ENCODE measurements at places on chromosomes 5 and 9.
A peak's percentile ranks its signal among the peaks of the same experiment; 100 is the strongest.

DNA sequence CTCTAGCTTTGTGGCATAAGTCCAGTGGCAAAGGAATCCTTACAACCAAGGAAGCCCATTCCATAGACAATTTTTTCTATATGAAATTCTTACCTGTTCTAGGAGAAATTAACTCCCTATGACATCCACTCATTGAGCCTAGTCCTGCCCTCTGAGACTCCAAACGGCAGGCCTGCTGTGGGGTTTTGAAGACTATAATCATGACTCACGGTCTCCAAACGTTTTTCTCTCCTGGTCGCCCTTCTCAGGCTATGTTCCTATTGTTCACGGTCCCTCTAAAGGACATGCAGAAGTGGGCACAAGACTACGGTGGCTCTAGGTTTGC is 611 bp downstream of the EXOSC3 start:
- no peak for DNase-seq

GRCh38 chr5:113760486-113760885 is 247.0 kb downstream of the YTHDC2 start:
- DNase-seq, result no peak

DNA sequence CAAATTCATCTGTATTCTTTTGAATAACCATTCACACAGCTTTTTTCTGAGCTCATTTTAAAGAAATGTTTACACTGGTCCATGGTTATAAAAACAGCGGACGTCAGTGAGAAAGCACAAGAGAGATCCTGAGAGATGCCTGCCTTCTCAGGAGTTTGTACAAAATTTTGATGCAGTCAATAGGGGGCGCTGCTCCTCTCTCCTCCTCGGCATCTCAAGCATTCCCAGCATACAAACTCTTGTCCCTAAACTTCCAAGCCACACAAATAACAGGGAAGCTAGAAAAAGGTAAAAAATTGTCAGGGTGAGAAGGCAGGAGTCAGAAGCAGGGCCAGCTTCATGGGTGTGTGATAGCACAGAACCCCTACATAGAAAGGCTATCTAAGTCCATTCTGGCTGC is 11.2 kb upstream of the CCDC152 start:
- peak; percentile 21 for DNase-seq

DNA sequence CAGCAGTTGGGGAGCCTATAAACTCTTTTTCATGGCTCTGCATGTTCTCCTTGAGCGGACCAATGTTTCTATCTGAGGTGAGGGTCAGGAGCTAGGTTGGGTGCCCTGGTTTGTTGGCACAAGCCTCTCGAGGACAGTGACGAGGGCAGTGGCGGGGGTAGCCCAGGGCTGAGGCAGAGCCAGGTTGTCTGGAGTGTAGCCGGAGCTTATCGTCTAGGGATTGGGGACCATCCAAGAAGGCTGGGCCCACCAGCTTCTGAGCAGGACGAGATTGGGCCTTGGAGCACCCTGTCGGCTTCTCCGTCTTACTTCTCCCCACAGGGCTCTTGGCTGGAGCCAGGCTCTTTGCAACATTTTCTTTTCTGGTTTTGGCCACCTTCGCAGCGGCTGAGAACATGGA is 13.2 kb upstream of the CCL21 start:
- DNase-seq, result no peak

DNA sequence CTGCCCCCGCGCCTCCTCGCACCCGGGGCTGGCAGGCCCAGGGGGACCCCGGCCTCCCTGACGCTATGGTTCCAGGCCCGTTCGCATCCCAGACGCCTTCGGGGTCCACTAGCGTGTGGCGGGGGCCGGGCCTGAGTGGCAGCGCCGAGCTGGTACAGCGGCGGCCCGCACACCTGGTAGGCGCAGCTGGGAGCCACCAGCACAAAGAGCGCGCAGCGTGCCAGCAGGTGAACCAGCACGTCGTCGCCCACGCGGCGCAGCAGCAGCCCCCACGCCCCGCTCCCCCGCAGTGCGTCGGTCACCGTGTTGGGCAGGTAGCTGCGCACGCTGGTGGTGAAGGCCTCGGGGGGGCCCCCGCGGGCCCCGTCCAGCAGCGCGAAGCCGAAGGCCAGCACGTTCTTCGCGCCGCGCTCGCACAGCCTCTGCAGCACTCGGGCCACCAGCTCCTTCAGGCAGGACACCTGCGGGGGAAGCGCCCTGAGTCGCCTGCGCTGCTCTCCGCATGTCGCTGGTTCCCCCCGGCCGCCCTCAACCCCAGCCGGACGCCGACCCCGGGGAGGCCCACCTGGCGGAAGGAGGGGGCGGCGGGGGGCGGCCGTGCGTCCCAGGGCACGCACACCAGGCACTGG is 548 bp downstream of the TERT start:
- DNase-seq, result no peak

DNA sequence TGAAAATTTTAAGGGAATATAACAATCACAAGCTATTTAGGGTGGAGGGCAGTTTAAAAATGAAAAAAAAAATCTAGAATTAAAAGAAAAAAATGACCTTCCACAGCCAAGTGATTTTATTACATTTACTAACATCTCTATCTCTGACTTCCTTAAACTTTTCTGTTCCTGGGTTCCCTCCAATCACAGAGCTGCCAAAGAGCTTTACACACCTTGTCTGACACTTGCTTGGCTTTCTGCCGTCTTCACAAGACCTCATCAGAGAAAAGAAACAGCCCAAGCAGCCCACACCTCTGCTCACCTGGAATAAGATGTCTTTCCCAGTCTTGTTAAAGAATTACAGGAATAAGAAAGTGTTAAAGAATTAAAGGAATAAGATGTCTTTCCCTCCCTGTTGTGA is 38.9 kb downstream of the PSMB7 start:
- DNase-seq, result no peak

DNA sequence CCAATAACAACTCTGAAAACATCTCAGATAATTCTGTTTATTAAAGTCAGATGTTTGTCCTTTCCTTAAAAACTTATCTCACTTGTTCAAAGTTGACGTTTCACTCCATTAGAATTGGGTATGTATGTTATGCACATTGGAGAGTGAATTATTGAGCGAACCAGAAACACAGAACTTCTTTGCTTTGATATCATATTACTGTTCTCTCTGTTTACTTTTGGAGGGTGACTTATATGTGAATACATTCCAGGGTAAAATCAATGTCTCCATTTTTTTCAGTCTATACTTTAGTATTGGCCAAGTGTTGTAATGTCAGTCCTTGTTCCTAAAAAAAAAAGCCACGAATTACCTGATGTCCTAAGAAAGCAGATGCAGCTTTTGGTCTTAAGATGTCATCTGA is 307.4 kb downstream of the CSNK1G3 start:
- no peak for DNase-seq

All from hematopoietic multipotent progenitor cell treated with erythropoietin and hydrocortisone succinate and interleukin-3 and kit ligand, for 17 days (in vitro differentiated cells).